Fibroblast of skin of left biceps (primary cell): ENCODE measurements at places on chromosomes 16 and 17.

DNA sequence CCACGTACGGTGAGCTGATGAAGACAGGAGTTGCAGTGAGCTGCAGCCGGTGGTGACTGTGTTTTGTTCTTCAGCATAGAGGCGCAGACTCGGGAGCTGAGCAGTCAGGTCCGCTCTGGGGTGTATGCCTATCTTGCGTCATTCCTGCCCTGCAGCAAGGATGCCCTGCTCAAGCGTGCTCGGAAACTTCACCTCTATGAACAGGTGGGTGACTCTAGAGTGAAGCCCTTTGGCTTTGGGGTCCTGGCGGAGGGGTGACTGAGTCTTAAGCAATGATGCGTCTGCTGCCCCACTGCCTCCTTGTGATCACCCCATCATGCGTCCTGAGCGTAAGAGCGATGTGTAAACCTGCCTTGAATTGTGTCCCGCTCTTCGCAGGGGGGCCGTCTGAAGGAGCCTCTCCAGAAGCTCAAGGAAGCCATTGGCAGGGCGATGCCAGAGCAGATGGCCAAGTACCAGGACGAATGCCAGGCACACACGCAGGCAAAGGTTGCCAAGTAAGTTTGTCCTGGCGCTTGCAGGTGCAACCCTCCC, 22.9 kb downstream of the UBN1 start:
- DNase-seq = no peak

- DNase-seq = no peak
These were observed 165.1 kb downstream of the PPM1E start for GRCh38 chr17:58920773-58921172.

DNA sequence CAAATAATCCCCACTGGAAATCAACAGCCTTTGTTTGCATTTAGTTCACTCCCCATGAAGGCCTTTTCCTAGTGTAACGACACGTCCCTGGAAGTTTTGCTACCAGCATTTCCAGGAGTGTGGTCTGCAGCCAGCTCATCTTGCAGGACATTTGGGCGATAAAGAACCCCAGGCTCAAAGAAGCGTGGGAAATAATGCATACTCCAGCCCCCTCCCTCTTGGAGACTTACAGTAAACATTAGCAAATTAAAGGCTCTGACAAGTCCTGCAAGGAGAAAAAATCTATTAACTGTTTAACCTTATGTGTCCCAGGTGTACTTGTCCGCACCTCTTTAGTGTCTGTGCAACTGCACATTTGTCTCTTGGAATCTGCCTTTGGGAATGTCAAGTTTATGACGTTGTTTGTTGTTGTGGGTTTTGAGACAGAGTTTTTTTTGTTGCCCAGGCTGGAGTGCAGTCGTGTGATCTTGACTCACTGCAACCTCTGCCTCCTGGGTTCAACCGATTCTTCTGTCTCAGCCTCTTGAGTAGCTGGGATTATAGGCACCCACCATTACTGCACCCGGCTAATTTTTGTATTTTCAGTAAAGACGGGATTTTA, 131.1 kb downstream of the ABCC1 start:
- no peak for DNase-seq

GRCh38 chr16:795580-796229, 4.8 kb downstream of the GNG13 start:
- no peak for DNase-seq

- no peak for DNase-seq
These were observed 12.8 kb downstream of the GOSR2 start for GRCh38 chr17:46935658-46936266.

DNA sequence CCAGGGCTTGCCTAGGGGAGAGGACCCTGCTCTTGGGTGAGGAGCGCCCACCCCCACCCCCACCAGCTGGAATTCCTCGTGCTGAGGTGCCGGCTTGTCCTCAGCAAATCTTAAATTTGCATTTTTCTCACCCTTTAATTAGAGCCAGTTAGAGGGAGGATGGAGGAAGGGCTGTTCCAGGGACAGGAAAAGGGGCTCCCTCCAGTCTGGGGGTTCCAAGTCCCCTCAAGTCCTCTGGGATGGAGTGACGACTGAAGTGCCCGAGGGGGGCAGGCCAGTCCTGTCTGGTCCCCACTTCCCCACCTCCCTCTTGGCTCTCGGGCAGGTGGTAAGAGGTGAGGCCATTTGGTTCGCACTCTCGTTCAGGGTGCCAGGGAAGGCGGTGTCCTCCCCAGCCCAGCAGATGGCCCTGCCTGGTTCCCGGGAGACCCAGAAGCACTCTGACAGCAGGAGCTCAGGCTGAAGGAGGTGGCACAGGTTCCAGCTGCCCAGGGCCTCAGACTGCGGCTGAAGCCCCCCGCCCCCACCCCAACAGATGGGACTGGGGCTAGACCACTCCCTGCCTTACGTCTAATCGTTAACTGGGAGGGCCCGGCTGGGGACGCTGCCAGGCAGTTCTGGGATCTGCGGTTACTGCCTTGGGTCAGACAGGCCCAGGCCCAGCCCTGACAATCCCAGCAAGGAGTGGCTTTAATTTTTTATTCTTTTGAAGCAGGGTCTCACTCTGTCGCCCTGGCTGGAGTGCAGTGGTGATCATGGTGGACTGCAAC, 2.2 kb downstream of the RAB26 start:
- DNase-seq = no peak

DNA sequence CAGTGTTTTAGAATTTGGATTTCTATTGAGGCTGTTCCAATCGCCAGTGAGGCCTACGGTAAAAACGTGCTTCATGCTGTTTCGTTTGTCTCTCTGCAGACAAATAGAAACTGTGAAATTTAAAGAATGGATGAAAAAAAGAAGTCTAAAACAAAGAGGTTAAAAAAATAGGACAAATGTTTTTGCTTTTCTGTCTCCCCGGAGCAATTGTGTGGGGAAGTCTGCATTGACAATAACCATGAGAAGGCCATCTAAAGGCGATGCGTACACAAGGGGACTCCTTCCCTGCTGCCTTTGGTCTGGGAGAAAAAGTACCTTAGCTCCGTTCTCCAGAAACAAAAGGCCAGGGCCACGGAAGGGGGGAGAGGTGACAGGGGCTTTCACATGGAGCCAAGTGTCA, 4.6 kb upstream of the ZFHX3 start:
- DNase-seq = no peak

DNA sequence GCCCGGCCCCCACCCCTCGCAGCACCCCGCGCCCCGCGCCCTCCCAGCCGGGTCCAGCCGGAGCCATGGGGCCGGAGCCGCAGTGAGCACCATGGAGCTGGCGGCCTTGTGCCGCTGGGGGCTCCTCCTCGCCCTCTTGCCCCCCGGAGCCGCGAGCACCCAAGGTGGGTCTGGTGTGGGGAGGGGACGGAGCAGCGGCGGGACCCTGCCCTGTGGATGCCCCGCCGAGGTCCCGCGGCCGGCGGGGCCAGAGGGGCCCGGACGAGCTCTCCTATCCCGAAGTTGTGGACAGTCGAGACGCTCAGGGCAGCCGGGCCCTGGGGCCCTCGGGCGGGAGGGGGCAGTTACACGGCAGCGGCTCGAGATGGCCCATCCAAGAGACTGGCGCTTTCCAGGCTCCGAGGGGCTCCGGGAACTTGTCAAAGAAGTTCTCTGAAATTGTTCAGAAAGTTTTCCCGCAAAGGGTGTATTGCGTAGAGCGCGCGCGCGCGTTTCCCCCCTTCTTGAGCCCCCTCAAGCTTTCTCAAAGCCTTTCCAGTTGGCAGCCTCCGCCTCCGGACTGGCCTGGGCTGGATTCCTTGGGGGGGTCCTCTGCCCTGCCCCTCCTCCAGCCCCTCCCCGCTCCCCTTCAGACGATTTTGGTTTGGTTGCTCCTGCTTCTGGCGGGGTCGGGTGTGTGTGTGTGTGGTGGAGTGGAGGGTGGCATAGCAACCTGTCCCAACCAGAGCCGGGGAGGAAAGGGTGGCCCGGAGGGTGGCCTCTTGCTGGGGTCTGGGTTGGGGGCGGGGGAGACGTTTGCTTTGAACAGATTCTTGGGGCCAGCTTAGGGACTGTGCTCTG, 504 bp downstream of the ERBB2 start:
- DNase-seq = no peak

DNA sequence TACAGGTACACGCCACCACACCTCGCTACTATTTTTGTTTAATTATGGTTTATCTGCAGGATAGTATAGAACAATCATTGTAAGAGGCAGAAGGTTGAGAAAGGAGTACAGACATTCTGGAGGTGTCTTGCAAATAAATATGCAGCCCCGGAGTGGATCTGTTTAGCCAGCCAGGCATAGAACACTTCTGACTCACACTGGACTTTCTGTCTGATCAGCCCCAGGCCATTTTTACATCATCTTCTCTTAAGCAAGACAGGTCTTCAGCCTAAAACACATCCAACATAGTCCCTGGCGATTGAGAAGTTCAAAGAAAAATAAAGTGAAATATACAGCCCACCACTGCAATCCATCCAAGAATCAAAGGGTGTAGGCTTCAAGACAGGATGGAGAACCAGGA, 81.4 kb downstream of the XYLT1 start:
- DNase-seq = no peak

DNA sequence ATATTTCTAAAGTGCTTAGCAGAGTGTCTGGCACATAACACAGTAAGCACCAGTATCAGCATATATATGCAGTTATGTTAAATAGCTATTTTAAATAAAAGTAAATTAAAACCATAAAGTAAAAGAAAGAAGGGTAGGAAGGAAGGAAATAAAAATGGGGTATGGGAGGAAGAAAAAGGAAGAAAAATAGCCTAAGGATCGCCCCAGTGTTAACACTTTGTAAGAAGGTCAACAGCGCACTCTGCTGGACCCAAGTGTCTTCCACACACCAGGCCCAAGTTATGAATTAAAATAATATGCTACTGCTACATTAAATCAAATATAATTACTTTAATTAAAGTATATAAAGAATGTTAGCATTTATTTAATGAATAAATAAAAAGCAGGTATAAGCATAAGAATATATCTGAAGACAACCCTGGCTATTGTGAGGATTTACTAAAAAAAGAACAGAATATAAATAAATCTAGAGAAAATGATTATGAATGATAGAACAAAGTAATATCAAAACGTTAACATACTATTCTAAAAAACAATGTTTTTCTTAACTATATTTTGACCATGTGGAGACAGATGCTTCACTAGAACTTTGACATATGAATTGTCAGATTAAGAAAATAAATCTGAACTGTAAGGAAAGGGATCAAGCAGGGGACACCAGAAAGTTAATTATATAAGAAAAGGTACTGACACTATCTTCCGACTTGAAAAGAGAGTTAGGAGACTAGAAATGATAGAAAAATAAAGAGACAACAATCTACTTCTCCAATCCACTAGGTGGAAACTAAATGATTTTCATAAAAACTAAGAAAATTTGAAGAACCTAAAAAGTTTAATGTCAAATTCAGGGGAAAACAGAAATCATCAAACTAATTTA, 25.9 kb downstream of the BRIP1 start:
- no peak for DNase-seq

- peak; percentile 17 for DNase-seq
These were observed at the start of gene ARHGAP44 for GRCh38 chr17:12789481-12790248. ARHGAP44 (plus strand) TSS chr17:12789498; CDS start chr17:12789839, 341 bp downstream.

DNA sequence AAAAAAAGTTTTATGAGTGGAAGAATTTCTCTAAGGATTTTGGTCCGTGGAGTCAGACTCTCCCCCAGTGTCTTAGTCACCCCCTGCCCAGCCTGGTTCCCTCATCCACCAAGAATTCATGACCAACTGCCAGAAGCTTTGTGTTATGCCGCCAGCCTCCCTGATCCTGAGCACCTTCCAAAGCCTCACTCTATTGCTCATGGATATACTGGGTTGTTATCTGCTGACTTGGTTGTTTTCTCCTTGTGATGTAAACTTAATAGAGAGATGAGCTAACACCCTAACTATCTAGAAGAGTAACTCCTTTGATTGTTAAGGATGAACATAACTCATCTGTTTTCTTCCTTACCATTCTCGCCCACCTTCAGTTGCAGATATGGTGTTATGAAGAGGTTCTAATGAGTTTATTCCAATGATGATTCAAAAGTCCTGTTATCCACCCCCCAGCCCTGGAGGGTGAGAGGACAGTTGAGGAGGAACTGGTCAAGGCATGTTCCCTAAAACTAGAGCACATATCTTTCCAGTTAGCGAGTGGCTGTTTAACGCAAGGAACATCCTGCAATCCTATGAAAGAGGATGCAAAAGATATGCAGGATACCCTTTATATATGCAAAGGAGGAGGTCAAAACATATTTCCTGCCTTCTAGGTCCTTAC, 1.5 kb upstream of the PSMD3 start:
- peak; percentile 51 for DNase-seq

DNA sequence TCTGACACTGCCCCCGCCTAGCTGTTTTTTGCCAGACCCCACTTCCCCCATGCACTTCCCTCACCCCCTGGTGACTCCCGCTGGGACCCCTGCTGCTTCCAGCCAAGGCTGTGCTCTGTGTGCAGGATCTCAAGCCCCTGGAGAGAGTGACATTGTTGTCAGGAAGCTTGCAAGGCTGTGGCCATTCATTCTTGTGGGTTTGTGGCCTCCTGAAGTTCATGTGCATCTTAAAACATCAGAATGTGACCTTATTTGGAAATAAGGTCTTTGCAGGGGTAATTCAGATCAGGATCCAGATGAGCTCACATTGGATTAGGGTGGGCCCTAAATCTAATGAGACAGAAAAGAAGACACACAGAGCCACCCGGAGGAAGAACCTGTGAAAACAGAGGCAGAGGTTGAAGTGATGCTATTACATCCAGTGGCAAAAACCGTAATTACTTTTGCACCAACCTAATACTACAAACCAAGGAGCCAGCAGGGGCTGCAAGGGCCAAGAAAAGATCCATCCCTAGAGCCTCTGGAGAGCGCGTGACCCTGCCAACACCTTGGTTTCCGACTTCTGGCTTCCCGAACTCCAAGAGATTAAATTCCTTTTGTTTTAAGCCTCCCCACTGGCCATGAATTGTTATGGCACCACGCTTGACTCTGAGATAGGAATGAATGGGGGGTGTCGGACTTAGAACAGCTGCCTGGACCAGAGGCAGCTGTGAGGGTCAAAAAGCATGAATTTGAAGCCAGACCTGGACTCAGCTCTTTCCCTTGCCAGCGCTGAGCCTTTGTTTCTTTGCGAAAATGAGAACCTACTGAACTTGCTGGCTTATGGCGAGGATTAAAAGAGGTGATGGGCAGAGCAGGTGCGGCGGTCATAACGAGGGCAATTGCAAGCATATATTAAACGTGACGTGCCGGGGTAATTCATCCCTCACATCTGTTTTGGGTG, 75.5 kb downstream of the BMERB1 start:
- peak; percentile 85 for DNase-seq

DNA sequence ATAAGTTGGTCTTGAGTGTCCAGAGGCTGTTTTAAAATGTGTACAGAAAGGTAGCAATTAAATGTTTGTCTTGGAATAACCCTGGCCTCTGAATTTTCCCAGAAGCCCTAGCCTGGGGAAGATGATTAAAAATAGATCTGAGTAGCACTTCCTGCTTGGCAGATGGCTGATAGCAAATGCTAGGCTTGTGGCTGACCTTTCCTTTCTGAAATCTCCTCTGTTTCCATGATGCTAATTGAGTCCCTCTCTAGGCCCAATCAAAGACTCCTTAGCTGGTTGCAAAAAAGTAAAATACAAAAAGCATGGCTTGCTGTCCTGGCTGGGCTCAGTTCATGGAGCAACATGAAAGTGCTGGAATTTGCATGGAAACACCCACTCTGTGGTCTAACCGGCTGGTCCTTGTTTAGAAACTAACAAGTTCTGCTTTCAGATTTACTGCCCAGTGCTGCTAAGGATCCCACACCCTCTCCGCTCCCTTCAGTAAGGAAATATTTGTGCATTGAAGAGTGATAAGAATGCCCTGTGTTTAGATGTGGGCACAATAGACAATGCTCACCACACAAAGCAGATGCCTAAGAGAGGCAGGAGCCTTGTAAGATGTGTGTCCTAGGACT, 40.8 kb downstream of the YPEL2 start:
- DNase-seq = peak; percentile 20
